Progenitor cell of endocrine pancreas (in vitro differentiated cells): ENCODE measurements at places on chromosomes 7 and 10.
A peak's percentile ranks its signal among the peaks of the same experiment; 100 is the strongest.

DNA sequence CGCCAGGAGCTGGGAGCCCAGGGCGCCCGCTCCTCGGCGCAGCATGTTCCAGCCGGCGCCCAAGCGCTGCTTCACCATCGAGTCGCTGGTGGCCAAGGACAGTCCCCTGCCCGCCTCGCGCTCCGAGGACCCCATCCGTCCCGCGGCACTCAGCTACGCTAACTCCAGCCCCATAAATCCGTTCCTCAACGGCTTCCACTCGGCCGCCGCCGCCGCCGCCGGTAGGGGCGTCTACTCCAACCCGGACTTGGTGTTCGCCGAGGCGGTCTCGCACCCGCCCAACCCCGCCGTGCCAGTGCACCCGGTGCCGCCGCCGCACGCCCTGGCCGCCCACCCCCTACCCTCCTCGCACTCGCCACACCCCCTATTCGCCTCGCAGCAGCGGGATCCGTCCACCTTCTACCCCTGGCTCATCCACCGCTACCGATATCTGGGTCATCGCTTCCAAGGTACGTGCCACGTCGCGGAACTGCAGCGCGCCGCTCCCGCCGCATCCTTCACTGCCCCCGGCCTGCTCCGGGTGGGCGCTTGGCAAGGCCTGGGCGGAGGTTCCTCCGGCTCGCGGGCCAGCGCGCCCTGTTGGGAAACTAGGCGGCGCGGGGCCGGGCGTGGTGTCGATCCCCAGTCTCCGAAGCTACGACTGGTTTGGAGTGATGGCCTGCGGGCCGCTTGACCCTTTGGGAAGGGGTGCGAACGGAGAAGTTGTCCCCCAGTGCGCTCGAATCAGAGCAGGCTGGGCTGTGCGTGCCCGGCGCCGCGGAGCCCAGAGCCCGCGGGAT is 868 bp downstream of the EMX2 start:
- no peak for DNase-seq

DNA sequence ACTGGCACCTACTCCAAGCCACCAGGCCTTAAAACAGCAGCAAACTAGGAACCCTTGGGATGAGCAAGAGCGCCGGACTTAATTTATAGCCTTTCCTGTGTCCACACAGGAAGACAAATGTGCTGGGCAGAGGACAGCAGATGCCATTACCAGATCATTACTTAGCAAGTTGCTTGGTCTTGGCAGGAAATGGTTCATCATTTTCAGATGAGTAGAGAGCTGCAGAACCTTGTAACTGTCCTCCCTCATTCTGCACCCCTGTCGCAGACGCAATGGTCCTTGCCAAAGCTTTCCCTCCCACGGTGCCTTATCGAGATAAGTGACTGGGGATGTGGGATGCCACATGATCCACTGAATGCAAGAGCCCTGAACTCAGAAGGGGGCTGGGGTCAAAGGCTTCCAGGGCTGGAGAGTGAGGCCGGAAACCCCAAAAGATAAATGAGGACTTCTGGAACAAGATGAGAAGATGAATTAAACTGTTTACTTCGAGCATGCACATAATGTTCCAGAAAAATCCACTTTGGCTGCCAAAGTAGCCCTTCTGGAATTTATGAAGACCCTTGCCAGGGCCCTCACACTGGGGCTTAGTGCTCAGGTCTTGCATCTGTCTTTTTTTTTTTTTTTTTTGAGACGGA is 145.6 kb upstream of the ZNF32 start:
- DNase-seq = no peak

- no peak for DNase-seq
These were observed 203.1 kb upstream of the PDE1C start for GRCh38 chr7:32273297-32273696.

DNA sequence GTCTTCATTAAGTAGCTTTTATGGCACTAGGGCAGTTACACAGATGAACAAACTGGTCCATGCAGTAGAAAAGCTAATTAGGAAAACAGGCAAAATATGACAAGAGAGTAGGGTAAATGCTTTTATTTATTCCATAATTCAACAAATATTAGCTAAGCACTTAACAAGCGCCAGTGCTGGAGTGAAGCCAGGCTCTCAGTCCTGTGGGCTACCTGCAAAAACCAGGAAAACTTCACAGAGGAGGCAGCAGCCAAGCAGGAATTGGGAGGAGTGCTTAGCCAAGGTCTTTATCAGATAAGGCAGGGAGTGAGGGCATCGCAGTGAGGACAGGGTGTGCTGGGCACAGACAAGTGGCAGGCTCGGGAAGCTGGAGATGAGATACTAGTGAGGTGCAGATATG is 4.9 kb upstream of the KAT6B start:
- no peak for DNase-seq

DNA sequence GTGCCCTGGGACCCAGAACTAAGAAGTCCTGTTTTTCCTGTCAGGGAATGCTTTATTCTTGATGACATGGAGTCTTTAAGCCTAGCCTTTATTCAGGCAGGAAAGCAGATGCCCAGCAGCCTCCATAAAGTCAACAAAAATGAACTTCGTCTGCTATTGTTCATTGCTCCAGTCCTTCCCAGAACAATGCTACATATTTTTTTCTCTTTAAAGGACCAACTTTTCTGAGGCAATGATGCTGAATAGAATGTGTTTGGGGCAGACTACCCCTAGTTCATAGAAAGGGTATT is 47.6 kb upstream of the PDCD4 start:
- no peak for DNase-seq

DNA sequence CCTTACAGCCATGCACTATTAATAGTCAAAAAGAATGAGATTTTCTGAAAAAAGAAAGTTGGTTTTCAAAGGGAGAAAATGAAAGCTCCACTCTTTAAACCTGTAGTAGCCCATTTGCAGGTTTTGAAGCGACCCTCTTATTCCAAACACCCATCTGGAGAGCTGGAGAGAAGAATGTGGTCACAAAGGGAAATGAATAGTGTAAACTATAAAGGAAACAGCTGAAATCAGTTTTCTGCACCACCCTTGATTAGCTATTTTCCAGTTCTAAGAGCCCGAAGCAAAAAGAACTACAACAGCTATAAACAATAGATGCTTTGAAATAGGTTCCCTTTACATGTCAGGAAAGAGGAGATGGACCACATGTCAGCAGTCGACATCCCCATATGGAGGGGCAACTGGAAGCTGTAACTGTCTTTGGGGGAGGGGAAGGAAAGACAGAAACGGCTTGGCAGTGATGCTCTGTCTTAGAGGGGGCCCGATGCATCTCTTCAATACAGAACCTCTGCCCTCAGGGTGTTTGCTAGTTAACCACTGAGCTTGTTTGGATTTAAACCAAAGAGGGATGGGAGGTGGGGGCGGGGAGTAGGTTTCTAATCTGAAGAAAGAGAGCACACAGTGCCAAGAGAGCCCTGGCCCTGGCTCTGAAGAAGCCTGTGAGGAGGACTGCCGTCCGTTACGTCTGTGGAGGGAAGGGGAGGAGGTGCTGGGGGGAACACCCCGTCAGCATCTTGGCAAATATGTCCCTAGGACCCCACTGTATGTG is 55.3 kb downstream of the CPVL start:
- DNase-seq = no peak

- DNase-seq = no peak
These were observed 8.9 kb downstream of the PROSER2 start for GRCh38 chr10:11832042-11832441.

DNA sequence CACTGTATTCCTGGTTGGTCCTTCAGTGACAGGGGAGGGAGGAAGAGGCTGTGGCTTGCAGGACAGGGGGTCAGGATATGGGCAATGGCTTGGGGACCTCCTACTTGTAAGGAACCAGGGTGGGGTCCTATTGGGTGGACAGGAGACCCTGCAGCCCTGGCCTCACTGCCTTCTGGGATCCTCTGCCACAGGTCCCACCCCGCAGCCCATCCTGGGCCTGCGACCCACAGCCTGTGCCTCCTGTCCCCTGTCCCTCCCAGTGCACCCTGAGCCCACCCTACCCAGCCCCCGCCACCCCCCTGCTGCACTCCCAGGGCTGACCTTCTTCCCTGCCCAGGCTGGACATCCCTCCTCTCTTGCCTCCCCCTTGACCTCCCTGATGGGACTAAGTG is 58.7 kb upstream of the MYL10 start:
- no peak for DNase-seq

DNA sequence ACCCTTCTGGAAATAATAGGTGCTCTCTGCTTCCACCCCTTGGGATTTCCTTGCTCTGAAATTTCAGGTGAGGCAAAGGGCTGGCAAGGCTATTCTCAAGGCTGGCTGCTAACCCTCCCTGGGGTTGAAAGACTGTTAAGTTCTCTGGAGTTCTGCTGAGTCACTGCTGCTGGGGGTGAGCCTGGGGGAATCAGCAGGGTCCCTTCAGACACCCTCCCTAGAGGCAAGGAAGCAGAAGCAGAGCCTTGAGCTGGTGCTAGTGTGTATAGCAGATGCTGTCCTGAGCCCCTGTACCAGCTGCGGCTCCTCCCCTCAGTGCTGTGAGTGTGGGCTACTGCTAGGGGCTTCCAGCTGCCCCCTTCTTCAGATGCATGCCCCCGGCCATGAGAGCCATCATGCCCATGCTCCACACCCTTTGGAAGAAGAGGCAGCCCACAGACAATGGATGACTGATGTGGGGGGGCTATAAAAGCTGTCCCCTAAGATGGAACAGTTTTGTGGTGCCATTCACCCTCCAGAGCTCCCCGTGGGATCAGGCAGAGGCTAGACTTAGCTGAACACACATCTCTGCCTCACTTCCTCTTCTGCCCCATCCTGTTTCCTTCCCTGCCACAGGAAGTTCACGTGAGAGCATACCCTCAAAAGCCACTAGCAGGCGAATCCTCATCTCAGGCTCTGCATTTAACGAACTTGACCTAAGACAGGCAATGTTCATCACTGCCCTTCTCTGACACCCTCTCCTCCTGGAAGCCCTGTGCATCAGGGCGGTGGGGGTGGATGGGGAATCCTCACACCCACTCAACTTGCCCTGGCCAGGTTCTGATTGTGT is 91.8 kb downstream of the SH3PXD2A start:
- no peak for DNase-seq

GRCh38 chr7:131797841-131798240 is 241.4 kb upstream of the PODXL start:
- DNase-seq = no peak

DNA sequence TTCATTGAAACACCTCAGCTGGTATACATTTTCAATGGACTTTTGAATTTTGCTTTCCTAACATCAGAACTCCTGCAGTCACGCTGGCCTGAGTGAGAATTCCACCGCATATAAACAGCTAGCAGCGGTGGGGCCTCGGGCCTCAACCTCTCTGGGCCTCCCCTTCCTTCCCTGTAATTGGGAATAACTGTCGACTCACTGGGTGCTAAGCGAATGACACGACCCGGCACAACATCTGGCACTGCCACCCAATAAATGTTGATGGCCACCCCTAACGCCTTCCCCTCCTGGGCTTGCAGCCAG is 670 bp downstream of the RCC1L start:
- no peak for DNase-seq

DNA sequence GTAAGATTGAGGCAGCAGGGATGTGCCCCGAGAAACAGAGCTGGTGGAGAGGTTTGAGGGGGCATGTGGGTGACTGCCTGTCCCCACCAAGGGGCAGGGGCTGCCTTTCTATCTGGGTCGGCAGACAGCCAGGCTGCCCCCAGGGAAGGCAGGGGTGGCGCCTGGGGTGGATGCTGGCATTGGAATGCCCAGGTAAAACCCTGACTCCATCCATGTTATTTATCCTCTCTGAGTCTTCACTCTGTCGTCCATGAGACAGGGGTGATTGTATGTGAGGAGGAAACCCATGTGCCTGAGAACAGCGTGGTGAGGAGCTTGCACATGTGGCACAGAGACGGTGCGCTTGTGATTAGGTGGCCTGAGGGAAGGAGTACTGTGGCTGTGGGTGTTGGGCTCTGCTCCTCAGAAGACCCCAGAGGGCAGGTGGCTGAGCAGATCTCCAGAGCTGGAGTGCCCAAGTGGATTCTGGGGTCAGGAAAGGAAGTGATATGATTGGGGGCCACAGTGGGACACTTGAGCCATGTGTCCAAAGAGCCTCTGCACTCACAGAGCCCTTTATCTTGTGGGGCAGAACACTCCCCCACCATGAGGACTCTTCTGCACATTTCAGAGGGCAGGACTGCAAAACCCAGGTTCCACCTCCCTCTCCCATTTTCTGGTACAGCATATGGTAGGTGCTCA is 100.4 kb upstream of the RET start:
- no peak for DNase-seq

GRCh38 chr10:20446561-20447193 is 450.4 kb downstream of the NEBL start:
- no peak for DNase-seq

DNA sequence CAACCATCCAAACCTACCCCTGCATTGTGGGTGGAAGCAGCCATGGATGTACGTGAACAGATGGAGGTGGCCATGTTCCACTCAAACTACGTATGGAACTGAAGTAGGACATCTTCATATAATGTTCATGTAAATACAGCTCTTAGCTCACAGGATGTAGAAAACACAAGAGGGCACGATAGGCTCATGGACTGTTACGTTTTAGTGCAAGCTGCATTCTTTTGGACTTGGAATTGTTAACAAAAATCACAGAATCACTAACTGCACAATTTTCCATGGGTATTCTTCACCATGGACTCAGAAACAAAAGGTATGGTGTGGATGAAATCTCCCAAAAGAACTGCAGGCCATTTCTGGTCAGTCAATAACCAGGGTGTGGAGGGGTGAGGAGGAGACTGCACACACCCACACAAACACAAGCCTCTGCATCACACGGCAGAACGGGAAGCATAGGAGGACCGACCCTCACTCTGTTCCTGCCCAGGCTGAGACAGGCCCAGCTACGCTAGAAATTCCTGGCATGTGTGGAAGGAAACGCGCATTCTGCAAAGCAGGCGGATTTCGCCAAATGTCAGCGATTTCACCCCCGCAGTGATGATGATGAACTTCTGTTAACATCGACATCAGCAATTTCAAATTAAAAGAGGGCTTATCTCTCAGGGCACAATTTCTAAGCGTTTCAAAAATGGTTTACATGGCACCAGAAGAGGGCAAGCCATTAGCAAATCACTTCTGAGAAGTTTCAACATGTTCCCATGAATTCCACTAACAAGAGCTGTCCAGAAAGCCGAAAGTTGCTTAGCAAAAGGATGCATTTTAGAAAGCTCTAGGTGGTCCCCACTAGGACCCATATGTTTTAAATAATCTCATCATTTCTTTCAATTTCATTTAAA is 149.0 kb downstream of the TNS3 start:
- DNase-seq = no peak

- DNase-seq = no peak
These were observed 138.1 kb upstream of the THSD7A start for GRCh38 chr7:11970132-11970531.

DNA sequence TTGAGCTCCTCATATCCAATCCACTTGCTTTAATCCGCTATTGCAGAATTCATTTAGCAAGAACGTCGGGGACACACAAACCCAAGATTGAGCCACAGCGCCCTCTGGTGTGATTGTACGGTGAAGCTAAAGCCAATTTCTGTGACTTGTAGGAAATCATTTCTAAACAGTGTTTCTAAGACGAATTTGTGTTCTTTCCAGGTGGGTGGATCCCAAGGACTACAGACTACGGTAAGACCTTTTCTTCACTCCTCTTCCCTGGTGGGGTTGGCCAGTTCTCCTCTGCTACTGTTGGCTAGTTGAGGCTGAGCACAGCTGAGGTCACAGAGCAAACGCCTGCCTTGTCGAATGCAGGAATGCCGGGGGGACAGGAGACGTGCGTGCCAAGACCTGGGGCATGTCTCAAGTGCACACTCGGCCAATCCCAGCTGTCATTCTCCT is 5.2 kb downstream of the DMBT1 start:
- peak; percentile 64 for DNase-seq

- DNase-seq = no peak
These were observed 55.2 kb upstream of the C10orf71 start for GRCh38 chr10:49243610-49244283.

- DNase-seq = no peak
These were observed 93.4 kb downstream of the SNX13 start for GRCh38 chr7:17846935-17847334.
